ENCODE measurements at places on chromosomes 3 and 15. TPM values are rescaled to one million over a fixed set of nuclear protein-coding genes. Genes with fewer than 3 reads are reported as not detected.

- no peak overlapping the region for H3K27ac ChIP-seq
- H3K4me3 ChIP-seq = no peak overlapping the region
- no peaks in the 10 kb centered on the region for H3K36me3 ChIP-seq
- H3K4me1 ChIP-seq = no peaks in the 10 kb centered on the region
- no peak for DNase-seq
- H3K27me3 ChIP-seq = no peaks in the 10 kb centered on the region
These were observed 21.0 kb downstream of the ZNF385D start for GRCh38 chr3:21729888-21730459.

GRCh38 chr15:95664450-95664849, 666.0 kb upstream of the NR2F2 start:
- H3K4me3 ChIP-seq = no peak overlapping the region
- no peaks in the 10 kb centered on the region for H3K27me3 ChIP-seq
- no peaks in the 10 kb centered on the region for H3K4me1 ChIP-seq
- H3K36me3 ChIP-seq = no peaks in the 10 kb centered on the region
- DNase-seq = no peak

DNA sequence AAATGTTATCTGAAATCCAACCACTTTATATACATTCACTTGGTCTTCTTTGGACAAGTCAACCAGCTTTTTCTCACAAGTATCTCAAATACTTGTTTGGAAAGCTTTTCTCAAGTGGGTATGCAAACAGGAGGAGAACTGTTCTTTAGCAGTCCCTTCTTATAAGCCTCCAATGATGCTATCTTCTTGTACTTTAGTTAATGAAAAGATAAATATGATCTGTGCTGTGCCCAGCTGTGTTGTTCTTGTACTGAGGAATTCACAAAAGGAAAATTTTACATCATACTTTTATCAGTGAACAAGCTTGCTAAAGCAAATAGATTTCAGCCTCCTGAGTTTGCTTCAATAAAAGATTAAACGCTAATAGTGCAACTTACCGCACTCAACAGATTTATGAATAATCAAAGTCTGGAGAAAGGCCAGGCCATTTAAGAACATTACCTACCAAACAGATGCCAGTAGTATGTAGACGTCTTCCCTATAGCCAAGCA, 395.2 kb downstream of the MECOM start:
- no peak overlapping the region for H3K27ac ChIP-seq
- DNase-seq = no peak
- no peak overlapping the region for H3K4me3 ChIP-seq
- H3K4me1 ChIP-seq = no peaks in the 10 kb centered on the region

DNA sequence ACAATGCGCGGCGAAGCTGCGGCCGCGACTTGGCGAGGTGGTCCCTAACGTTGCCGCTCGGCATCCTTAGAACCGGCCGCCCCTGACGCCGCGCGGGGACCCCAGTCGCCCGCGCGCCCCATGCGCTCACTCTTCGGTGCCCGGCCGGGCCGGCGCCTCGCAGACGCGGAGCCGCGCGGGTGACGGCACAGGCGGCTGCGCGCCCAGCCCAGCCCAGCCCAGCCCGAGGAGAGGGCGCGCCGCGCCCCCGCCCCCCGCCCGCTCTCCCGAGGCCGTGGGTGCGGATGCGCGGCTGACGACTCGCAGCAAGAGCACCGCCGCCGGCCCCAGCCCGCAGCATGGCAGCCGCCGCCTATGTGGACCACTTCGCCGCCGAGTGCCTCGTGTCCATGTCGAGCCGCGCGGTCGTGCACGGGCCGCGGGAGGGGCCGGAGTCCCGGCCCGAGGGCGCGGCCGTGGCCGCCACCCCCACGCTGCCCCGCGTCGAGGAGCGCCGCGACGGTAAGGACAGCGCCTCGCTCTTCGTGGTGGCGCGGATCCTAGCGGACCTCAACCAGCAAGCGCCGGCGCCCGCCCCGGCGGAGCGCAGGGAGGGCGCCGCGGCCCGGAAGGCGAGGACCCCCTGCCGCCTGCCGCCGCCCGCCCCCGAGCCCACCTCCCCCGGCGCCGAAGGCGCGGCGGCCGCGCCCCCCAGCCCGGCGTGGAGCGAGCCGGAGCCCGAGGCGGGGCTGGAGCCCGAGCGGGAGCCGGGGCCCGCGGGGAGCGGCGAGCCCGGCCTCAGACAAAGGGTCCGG, 437 bp downstream of the KLF13 start:
- no peaks in the 10 kb centered on the region for H3K36me3 ChIP-seq
- peak overlapping the region; percentile 42 for H3K4me3 ChIP-seq
- H3K27me3 ChIP-seq = no peaks in the 10 kb centered on the region
- H3K27ac ChIP-seq = peak overlapping the region; percentile 85
- peaks cover 44% of the 10 kb centered on the region for H3K4me1 ChIP-seq
- DNase-seq = no peak

The FAM3D gene
- not detected for total RNA-seq

- no peaks in the 10 kb centered on the region for H3K4me1 ChIP-seq
- no peaks in the 10 kb centered on the region for H3K27me3 ChIP-seq
- no peaks in the 10 kb centered on the region for H3K36me3 ChIP-seq
- H3K4me3 ChIP-seq = no peak overlapping the region
- no peak for DNase-seq
These were observed 27.2 kb upstream of the ATP1B3 start for GRCh38 chr3:141849056-141849815.

DNA sequence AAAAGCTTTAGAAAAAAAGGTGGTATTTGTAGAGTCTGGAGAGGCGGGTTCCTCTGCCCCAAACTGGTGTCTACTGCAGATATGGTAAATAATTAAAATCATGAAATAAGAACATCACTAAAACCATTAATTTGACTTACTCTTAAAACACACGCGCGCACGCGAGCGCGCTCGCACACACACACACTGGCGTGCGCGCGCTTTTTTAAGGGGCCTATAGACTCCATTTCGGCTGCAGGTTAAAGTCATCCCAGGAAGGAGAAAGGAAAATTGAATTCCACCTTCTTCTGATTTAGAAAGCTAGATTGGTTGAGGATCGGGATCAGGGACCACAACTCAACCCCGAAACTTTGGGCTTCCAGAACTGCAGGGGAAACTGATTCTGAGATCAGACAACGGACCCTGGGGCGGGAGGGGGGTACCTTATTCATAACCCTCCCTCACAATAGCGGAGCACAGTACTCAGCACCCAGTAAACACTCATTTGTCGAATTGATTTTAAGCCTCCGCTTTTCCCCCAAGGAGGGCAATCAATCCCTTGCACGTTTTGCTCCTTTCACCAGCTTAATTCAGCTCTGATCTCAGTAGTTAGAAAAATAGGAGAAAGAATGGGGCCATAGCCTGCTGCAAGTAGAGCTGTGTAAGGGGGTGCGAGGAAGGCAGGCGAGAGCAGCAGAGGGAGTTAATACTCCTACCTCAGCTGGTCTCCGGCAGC, 509 bp upstream of the LRRC3B start:
- no peaks in the 10 kb centered on the region for H3K27me3 ChIP-seq
- DNase-seq = no peak
- no peaks in the 10 kb centered on the region for H3K4me1 ChIP-seq
